ENCODE measurements at places on chromosomes 16 and 17.

DNA sequence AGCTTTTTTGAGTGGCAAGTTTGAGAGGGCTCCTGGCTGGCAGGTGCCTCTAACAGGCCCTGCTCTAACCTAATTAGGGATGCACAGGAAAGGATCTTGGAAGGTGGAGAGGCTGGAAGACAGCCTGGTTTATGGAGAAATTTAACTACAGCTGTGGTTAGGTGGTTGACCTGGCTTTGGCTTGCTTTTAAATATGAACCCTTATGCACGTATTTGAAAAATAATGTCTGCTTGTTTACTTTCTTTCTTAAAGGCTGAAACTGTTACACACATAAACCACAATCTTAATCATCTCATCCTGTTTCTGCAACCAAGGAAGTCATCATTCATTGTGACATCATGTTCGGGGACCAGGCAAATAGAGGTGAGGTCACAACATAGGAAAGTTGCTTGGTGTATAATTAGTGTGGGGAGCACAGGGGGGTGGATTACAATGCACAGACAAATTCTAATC lies 23.1 kb upstream of the DHRS13 start:
- DNase-seq = no peak

DNA sequence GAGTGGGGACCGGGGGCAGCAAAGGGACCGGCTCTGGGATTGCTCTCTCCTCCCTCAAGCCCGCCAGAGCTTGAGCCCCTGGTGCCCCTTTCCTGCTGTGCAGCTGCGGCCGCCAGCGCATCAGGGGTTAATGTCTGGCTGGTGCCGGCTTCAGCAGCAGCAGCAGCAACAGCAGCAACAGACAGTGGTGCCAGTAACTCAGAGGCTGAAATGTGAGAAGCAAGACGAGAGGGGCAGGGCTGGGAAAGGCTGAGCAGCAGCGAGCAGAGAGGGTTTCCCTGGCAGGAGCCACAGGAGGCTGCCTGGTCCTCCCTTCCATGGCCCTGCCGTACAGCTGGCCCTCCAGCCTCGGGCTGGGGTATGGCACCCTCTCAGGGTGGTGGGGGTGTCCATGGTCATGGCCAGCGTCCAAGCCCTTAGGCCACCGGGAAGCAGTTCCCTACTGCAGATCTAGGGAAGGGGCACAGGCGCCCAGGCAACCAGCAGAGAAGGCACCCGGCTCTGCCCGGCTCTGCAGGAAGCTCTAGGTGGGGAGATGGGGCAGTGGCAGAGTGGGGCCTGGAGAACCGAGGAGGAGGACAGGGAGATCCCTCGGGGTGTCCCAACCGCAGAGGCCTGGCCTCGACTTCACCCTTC lies 21.1 kb upstream of the TFAP4 start:
- DNase-seq = peak; percentile 92

DNA sequence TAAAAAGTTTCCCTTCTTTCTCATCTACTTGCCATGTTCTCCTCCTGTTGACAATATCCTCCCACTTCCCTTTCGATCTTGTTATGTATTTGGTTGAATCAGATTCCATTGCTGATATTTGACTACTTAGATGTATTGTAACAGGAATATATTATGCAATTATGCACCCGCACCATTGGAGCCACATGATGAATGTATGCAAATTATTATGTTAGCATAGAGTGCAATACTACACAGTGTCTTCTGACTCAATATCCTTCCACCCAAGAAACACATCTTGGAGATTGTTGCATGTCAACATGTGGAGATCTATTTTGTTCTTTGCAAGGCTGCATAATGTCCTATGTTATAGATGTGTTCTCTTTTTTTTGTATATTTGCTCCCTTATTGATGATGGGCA lies 219.2 kb upstream of the RBFOX1 start:
- DNase-seq = no peak

- no peak for DNase-seq
Observed at GRCh38 chr17:2975469-2975958, 87.9 kb downstream of the OR1D5 start.

DNA sequence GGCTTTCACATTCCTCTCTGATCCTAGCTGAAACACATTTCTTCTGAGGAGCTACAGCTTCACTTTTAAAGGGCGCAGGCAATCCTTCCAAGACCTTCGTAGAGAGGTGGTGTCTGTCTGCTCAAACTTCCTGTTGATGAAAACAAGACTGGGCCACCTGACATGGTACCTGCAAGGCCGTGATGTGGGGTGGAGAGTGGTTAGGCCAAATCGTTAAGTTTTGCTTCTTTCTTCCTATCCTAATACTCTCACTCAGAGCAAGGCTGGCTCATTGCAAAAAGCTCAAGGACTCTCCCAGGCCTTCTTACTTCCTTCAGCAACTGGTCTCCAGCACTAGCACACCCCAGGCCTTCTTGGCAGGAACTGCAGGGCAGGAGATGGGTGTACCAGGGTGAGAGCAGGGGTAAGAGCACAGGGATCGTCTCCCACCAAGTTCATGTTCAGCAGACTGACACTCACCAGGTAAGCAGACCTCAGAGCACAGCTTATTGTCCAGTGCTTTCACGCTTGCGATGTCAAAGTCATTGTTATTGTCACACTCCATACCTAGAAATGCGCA lies 10.9 kb upstream of the FOXJ1 start:
- no peak for DNase-seq

DNA sequence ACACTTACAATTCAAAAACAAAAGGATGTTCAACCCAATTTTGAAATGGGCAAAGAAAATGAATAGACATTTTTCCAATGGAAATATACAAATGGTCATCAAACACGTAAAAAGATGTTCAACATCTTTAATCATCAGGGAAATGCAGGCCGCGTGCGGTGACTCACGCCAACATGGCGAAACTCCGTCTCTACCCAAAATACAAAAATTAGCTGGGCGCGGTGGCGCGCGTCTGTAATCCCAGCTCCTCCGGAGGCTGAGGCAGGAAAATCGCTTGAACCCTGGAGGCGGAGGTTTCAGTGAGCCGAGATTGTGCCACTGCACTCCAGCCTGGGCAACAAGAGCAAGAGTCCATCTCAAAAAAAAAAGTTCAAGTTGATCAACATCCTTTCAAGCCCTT lies 1.8 kb upstream of the CLUAP1 start:
- no peak for DNase-seq

- DNase-seq = no peak
Observed at GRCh38 chr16:74931445-74931844, 53.5 kb downstream of the WDR59 start.

DNA sequence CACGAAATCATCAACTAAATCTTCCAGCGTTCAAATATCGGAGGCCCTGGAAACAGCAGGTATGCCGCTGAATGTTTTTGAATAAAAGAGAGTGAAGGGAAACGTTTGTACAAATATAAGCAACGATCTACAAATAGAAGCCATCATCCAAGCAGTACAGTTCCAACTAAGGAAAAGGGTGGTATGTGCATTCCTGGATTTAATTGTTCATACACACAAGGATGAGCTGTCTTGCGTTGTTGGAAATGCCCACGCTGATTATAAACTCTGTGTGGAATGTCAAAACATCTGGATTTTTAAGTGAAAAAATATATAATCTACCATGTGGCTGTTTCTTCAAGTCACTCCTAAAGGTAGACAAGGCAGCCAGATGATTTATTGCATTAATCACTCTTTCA lies 191.8 kb upstream of the HSBP1 start:
- no peak for DNase-seq

- no peak for DNase-seq
Observed at GRCh38 chr17:72697602-72698146, 394.8 kb downstream of the SLC39A11 start.

- DNase-seq = no peak
Observed at GRCh38 chr17:43599835-43600234, 53.7 kb upstream of the ETV4 start.

DNA sequence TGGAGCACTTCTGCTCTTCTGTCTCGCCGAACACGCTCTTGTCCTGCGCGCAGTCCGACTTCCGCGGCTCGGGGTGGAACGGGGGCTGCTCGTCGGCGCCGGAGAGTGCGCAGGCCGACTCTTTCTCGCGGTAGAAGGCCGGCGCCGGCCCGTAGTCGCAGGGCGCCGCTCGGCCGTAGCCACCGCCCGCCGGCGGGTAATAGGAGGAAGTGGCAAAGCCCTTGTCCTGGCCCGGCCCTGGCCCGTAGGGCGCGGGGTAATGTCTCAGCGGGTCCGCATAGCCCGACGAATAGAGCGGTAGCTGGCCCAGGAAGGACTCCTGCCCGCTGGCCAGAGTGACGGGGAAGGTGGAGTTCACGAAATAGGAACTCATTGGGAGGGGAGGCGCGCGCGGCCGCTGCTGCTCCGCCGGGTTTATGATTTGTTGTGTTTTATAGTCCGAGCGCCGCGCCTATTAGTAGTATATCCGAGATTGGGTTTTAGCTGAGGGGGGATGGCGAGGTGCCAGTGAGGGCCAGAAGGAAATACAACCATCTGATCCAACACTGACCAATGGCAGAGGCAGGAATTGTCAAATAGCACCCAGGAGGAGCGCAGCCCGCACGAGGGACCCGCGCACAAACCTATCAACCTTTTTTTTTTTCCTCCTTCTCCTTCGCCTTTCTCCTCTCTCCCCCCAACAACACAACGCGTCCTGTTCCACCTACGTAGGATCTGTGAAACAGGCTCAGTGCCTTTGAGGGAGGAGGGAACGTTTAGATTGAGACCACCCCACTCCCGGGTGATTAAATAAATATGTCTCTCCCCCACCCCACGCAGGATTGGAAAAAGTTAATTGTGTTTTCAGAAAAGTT lies 4.4 kb upstream of the HOXB5 start:
- peak; percentile 48 for DNase-seq

DNA sequence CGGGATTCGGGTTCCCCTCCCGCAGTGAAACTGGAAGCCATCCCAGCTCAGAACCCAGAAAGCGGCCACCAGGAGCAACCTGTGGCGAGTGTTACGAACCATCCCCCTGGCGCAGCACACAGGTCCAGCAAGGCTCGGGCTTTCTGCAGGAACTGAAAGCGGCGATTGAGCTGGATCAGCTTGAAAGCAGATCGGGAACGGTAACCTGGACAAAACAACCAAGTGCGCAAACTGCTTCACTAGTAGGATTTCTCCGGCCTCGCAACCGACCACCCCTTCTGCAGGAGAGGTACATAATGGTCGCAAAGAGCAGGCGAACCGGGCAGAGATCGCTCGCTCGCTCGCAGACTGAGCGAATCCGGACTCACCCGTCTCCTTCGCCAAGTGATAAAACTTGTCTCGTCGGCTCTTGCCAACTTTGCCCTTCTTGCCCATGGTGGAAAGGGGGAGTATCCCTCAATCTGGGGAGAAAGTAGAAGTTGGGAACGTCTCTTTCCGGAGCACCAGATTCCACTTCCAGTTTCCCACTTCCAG lies 696 bp upstream of the PSMC5 start:
- no peak for DNase-seq

DNA sequence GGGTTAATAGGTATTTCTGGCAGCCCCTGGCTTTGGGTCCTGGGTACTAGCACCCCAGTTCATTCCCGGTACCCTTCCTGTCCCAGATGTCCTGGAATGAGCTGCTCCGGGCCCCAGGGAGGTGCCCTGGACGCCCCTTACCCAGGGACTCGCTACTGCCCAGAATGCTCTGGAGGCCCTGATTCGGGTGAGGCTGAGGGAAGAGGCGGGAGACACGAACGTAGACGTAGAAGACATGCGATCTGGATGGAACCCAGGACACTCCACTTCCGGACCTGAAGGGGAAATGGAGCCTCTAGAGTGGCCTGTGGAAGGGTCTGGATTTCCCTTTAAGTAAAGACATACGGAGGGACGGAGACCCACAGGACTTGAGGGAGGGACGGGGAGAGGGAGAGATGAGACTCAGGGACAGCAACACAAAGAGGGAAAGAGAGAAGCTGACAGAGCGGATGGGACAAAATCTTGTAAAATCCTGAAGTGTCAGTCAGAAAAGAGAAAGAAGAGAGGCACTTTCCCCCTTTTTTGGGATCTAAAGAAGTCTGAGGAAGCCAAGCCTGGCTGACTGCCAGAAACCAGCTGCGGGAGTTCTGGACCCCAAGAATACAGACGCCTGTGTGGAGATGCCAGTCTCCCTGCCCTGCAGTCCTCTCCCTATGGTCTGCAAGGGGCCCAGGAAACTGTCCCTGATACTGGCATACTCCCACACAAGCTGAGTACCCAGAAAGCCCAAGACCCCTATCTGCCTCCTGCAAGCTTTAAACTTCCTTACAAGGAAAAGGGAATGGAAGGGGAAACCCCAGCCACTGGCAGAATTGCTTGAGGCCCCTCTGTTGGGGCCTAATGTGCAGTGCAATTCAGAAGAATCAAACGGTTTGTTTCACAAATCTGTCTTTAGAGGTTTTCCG lies 1.0 kb upstream of the HOXB13 start:
- peak; percentile 36 for DNase-seq

DNA sequence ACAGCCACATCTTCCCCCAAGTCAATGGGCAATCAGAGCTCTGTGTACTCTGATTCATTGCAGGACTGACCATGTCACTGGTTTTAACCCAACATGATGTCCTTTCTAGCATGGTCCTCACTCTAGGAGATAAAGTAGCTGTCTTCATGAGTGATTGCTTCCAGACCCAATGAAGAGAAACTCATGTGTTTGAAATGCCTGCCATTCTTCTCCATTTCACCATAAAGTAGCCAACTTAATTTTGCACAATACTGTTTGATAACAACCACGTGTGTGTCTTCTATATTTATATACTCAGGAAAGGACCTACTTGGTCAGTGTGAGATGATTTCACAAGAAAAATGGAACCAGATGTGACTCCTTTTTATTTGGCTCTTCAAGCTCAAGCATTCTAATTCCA lies 172.5 kb downstream of the AXIN2 start:
- DNase-seq = no peak

DNA sequence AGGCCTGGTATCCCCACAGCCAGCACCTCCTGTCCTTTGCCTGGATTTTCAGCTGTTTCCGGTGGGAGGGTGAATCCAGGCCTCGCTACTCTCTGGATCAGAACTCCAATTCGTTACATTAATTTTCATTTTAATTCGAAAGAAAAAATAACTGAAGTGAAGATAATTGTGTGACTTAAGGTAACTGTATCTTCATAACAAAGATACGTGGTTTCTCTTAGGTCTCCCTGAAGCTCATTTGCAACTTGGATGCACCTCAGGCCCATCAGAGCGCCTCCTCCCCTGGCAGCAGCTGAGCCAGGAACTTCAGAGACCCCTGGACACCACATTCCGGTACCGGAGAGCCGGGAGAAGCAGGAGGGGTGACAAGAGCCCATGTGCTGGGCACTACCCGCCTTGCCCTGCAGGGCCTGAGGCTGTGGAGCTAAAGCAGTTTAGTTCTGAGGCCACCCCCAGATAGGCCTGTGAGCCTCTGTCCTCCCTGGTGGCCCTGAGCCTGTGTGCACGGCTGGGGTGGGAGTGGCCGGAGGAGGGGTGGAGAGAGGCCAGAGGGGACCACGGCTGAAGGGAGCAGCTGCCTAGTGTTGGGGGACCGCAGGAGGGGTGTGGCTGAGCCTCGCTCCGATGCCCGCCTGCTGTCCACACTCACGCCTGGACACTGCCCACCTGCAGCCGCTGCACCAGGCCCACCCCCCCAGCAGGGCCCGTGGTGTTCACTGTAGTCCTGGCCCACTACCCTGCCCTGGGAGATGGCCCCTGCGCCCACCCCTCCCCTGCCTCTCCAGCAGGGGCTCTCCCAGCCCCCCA lies 11.4 kb upstream of the DUS1L start:
- no peak for DNase-seq

DNA sequence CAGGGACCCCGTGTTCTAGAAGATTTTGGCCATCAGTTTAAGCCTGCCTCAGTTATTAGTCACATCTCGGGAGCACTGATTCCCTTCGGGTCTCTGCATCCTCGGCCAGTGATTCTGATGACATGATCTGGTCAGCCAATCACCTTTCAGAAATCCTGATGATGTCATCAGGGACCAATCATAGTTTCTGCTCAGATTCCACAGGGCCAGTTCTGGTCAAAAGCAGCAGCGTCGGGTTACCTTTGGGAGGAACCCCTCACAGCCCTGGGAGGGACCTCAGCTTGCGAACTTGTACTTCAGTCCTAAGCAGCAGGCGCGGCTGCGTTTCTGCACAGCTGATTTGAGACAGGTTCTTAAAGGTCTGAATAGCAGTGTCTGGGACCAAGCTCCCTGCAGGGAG lies 13.9 kb downstream of the KDM8 start:
- peak; percentile 84 for DNase-seq

Measured in eye (tissue), 1 donor.